ENCODE measurements at places on chromosomes 1 and 21. TPM values are rescaled to one million over a fixed set of nuclear protein-coding genes. Genes with fewer than 3 reads are reported as not detected.

The RAB3B gene
- polyA plus RNA-seq: 12.5 TPM

The BTBD8 gene
- 0.44 TPM for polyA plus RNA-seq

The AADACL4 gene
- 0.13 TPM for polyA plus RNA-seq

The SZRD1 gene
- polyA plus RNA-seq: 108 TPM

The MAP10 gene
- polyA plus RNA-seq: 2.4 TPM

The APOBEC4 gene
- polyA plus RNA-seq: not detected

GRCh38 chr1:207695891-207696290, 51.0 kb downstream of the CR1L start:
- DNase-seq: no peak

DNA sequence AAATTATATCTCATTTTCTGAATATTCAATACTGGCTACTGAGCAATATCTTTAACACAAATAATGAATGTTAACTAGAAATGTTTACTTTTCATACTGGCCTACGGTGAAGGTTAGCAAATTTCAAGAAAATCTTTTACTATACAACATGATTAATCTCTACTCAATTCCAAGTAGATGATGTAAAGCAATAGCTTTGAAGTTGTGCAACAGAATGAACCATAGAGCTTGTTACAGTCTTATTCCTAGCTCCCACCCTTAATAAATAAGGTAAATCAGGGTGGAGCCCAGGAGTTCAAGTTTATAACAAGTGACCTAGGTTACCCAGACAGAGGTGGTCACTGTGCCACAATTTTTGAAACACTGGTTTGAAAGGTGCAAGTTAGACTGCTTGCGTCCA, 1678.1 kb downstream of the KCNT2 start:
- no peak for DNase-seq

DNA sequence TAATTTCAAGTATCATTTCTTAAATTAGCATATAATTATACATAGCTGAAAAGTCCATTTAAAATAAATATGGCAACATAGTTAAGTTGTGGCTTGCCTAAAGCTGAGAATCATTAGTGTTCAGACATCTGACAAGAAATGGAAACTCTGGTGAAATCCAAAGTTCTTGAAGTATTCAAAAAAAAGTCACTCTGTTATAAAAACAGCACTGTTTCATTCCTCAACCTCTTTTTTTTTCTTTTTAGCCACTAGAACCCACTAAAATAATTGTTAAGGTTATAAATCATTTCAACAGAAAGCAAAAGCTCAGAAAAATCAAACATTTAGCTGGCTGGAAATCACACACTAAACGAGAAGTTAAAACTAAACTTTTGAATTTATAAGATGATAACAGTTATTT, 476.7 kb downstream of the LTN1 start:
- no peak for DNase-seq

- DNase-seq: no peak
These were observed 622.9 kb upstream of the ADGRL4 start for GRCh38 chr1:79629414-79629813.

- DNase-seq: no peak
These were observed 36.8 kb downstream of the DHCR24 start for GRCh38 chr1:54850069-54850730.

GRCh38 chr1:66283622-66284041, 250.3 kb upstream of the SGIP1 start:
- DNase-seq: no peak

GRCh38 chr21:21297211-21297610, 299.0 kb downstream of the NCAM2 start:
- DNase-seq: no peak

DNA sequence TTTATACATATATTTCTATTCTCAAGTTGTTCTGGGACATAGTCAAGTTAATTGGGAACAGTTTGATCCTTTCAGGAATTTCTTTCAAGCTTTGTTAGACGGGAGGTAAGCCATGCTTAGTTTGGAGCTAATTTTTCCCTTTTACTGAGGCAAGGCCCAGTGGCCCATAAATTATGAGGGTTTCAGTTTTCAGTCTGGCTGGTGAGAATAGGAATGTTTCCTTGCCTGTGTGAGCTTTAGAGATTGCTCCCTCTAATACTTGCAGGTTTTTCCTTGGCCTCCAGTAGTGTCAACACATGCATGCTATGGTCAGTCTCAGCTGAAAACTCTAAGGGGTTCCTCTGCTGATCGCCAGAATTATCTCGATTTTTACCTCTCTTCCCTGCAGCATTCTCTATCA, 14.1 kb upstream of the PHGDH start:
- no peak for DNase-seq

DNA sequence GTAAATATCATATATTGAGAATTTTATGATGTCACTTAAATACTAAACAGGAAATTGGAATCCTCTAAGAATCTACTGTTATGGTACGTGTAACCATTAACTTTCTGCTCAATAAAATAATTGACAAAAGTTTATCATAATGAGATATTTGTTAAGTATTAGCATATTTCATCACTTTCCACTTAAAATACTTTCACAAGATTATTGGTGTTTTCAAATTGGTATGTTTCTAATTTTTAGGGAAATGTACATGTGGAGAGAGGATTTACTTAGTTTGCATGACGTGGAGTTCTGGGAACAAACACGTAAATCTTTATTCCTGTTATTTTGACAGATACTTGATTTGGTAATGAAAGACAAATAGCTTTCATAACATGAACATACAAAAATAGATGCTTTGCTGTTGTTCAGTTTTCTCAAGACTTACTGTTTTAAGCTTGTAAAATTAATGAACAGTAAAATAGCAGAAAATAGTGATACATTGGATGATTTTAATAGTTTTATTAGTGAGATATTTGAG, 1.6 kb downstream of the SRSF11 start:
- no peak for DNase-seq

DNA sequence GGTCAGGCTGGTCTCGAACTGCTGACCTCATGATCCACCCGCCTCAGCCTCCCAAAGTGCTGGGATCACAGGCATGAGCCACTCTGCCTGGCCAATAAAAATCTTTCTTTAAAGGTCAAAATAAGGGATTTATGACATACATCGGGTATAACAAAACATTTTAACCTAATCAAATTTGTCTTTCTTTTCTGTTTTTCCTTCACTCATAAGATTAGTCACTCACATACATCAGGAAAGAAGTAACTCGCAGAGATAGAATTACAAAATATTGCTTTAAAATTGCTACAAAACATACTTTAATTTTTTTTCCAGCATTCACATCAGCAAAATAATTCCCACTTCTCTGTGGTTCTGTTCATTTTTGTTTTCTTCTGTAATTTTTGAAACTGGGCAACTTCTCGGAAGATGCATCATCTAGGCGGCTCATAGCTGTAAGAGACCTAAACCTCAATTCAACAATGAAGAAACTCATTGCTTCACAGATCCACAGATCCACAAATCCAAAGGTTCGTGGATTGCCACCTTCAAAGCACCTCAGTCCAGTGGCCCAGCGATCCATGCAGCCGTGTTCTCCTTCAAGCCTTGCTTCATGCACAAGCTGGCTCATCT, 39.7 kb downstream of the NEK2 start:
- no peak for DNase-seq

DNA sequence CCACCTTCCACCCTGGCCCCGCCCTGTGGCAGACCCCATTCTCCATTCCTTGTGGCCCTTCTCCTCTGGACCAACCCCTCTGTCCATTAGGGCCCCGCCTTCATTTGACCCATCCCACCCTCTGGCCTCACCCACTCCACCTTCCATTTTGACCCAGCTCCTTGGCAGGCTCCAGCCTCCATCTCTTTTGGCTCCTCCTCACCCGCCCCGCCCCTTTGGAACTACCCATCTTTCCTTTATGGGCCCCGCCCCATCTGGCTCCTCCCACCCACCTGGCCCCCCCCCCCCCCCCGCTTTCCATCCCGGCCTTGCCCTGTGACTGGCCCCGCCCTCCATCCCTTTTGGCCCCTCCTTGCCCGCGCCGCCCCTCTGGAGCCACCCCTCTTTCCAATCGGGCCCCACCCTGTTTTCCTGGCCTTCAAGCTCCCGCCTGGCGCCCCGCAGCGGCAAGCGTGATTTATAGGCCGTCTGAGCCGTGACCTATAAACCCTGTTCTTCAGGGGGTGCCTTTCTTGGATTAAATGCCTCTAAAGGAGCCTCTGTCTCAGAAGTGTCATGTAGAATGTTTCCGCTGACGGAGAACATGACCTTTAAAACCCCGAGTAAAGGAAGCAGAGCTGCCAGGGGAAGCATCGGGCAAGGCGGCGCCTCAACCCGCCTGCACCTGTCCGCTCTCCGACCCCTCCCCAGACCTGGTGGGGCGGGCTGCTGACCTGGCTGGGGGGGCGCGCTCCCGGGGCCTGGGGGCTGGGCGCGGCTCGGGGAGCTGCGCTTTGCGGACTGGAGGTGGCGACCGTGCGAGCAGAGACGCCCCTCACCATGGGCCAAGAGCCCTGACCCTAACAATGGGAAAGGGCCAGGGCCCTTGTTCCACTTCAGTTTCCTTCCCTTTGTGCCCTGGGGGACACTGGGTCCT, 178.0 kb downstream of the CAMTA1 start:
- peak; percentile 96 for DNase-seq

- no peak for DNase-seq
These were observed 436.4 kb upstream of the PKN2 start for GRCh38 chr1:88247666-88248065.

DNA sequence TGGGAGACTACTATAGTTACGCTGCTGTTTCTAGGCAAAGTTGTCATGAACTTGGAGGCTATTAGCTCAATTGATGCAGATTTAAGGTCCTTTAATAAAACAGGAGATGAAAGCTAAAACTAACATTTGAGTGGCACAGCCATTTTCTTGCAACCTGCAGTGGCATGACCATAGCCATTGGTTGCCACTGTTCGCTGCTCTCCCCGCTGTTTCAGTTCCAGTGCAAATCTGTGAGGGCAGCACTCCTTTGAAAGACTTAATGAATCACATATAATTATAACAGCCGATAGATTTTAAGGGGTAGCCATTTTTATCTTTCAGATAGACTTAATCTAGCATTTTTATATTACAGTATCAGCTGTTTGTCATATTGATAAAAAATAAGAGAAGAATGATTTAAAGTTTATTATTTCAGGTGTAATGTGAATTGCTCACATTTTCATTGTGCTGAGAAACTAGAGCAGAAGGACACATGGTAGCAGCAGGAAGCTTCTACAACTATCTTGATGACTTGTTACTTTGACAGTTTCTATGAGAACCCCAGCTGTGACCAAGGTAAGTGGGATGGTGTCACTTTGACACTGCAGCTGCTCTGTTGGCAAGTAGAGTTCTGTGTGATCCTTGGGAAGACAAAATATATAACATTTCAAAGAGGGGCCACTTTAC, 203.7 kb downstream of the PLA2G4A start:
- DNase-seq: no peak

DNA sequence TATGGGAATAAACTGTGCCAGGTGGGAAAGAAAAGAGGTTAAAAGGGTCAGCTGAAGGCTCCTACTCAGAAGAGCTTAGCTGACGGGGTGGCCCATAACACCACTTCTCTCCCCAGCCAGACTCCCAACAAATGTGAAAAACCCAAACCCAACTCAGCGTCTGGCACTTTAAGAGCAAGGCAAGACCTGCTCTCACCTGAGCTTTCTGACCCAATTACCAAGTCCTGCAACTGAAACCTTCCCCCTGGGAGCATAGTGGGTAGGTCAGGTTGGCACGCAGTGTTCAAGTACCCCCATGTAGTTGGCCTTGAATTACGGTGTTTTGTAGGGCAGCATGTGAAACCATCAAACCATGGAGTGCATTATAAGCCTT, 3.2 kb downstream of the IRF6 start:
- no peak for DNase-seq

DNA sequence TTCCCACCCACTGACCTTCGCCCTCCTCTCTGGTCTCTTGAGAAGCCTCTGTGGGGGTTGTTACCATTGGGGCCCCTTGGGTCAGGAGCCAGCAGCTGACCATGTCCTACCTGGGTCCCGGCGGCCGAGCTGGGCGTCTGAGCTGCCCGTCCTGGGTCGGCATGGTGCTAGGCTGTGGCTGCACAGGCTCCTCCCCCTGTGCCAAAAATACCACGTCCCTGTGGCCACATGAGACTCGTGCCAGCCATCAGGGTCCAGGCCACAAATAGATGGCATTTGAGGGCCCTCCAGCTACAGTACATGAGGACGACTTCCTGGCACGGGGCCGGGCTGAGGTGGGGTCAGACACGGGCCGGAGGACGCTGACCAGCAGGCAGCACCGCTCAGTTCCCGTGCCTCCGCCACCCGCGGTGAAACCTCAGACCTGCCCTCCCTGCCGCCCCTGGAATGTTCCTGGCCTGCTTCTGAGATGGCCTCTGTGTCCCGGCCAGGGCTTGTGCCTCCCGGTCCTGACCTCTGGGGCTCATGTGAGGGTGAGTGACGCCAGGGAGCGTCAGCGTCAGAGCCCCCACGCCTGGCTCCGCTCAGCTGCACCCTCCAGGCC, at the start of gene PERM1:
PERM1 (minus strand) TSS at position 139 of the 604 bp plus-strand sequence. CDS start 1,064 bp downstream, outside the sequence.
- no peak for DNase-seq

DNA sequence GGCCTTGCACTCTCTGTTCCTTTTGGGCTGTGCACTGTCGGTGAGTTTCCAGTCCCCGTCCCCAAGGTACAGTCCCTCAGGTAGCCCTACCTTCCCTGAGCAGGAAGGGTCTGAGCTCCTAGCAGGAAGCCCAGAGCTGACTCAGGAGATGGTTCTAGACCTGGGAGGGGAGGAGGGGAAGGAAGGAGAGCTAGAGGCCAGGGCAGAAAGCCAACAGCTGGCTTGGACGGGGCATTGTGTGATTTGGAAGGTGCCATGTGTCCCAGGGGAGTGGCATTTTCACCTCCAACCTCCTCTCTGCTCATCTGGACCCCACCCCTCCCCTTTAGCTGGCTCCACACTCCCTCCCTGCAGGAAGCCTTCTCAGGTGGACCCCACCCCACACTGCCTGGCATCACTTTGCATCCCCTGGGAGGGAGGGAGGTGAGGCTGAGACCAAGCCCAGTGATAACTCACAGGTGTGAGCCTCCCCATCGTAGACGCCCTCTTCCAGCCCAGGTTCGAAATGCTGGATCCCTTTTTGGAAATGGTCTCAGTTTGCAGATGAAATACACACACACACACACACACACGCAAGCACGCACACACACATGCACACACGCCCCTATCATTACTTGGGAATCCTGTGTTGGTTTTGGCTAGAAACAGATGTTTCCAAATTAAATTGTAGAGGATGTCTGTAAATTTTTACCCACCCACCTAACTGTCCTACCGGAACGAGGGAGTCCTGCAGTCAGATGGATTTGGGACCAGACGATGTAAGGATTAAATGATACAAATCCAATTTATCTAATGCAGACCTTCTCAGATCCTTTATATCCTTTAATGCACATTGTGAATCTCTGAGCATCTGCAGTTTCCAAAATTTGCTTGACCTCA, 19.7 kb upstream of the IFNLR1 start:
- DNase-seq: no peak

GRCh38 chr1:113128116-113128515, 55.1 kb downstream of the LRIG2 start:
- DNase-seq: no peak

GRCh38 chr1:112793631-112794565, 78.8 kb upstream of the PPM1J start:
- no peak for DNase-seq

GRCh38 chr1:235566084-235566483, 61.8 kb upstream of the B3GALNT2 start:
- no peak for DNase-seq
